Inflammatory macrophage treated with lipopolysaccharide for 4 hours (primary cell): ENCODE measurements at places on chromosomes 13 and 19.

DNA sequence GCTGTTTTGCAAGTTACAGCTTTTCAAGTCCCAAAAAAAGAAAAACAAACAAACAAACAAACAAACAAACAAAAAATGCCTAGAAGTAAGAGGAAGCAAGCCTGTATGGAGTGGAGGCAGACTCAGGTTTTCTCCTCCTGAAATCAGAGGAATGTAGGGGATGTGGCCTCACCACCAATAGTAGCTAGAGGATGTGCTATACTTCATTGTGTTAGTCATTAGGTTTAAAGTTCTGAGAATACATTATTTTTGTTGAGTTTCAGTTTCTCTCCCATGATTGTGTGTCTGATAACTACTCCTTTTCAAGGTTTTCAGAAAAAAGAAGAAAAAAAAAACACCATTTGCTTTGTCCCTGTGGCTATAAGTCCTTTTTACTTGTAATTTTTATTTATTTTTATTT, 524.5 kb downstream of the GPC6 start:
- DNase-seq, result no peak

DNA sequence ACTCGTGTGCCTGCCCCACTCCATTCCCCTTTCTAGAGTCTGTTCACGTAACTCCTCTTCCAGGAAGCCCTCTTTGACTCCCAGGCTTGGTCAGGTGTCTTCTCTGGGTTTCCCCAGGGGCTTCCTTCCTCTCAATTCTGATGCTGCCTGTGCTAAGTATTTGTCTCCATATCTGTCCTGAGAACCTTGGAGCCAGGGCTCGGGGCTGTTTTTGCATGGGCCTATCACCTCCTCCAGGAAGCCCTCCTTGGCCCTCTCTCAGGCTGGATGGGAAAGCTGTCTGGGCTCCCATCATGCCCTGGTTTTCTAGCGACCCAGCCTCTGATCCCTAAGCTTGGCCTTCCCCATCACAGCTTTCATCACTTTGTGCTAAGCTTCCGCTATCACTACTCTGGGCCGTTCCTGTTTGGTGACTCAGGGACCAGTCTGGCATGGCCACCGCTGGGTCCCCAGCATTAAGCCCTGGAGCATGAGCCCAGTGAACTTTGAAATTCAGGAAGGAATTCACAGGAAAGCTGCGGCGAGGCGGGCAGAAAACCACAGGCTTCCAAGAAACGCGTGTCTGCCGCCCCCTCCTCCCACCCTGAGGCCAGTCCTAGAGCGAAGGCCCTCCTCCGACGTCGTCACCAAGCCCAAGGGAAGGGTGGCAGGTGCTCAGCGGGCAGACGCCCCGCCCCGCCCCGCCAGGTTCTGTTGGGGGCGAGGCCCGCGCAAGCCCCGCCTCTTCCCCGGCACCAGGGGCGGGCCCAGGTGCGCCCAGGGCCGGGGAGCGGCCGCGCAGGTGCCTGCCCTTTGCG, 486 bp upstream of the SPINT2 start:
- peak; percentile 83 for DNase-seq

DNA sequence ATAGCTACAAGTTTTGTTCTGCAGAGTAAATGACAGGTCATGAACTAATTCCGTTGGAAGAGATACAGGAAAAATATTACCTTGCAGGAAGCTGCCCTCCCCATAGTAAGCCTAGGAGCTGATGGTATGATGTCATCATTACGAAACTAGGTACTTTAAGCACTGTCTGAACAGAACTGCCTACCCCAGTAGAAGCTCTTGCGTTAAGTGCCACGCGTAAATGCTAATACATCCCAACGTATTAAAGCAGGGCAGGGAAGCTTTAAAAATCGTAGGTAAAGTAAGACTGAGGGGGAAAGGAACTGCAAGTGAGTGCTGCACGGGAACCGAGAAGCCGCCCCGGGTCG, 572 bp downstream of the UGGT2 start:
- DNase-seq, result peak; percentile 72

DNA sequence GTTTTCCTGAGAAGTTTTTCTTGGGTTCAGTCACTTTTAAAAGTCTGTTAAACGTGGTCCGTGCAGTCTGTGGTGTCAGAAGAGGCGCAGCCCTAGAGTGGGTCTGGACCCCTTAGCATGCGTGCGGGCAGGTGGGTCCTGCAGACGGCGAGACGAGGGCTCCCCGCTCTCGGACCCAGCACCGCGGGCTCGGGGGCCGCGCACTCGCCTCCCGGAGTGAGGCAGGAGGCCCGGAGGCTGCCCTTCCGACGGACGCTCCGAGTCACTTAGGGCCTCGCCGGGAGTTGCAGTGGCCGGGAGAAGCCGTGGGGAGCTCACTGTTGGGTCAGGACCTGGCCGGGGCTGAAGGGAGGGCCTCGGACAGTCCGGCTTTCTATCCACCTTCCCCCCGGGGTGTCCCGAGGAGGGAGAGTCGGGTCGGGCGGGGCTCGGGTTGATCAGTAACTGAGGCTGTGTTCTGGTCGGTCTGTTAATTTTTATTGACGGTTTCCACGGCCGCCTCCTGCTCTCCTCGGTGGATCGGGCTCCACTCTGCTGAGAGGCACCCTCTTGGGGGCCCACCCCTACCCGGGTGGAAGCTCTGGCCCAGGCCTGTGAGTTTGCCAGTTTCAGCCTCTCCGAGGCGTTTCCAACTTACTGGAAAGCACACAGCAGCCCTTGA, 1.3 kb downstream of the PTBP1 start:
- DNase-seq, result no peak

GRCh38 chr19:31567776-31568175, 218.5 kb upstream of the TSHZ3 start:
- no peak for DNase-seq

- peak; percentile 9 for DNase-seq
Measured at GRCh38 chr19:8468761-8469373, 24.1 kb downstream of the HNRNPM start.
